ENCODE measurements at places on chromosomes 12 and 14.

- DNase-seq = peak; percentile 85
Observed at GRCh38 chr14:99320105-99320572, 48.1 kb upstream of the BCL11B start.

- no peak for DNase-seq
Observed at GRCh38 chr12:125136702-125137101, 71.5 kb downstream of the AACS start.

- no peak for DNase-seq
Observed at GRCh38 chr14:22252686-22253085, 336.3 kb downstream of the DAD1 start.

- no peak for DNase-seq
Observed at GRCh38 chr14:26719514-26719913, 121.7 kb upstream of the NOVA1 start.

GRCh38 chr14:68834816-68835215 lies 41.9 kb upstream of the ZFP36L1 start:
- DNase-seq = no peak

GRCh38 chr12:64631197-64631596 lies 20.9 kb downstream of the RASSF3 start:
- no peak for DNase-seq

DNA sequence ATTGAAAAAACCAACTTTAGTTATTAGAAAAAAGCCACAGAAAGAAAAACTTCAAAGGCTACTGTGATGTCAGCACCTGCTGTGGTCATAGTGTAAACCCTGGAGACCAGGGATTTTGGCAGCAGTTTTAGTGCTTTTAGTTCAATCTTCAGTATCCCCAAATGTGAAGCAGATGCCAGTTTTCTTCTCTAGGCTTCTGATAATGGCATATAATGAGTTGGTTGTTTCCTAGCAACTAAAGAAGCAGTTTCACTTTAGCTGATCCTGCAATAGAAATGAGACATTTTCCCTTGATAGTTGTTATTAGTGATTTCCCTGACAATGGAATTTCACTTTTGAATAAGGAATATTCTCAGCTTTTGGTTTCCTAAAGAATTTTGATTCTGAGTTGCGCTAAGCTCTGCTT lies 131.2 kb downstream of the NUBPL start:
- no peak for DNase-seq

GRCh38 chr12:30794591-30795409 lies 40.0 kb upstream of the CAPRIN2 start:
- DNase-seq = no peak

GRCh38 chr12:75890660-75891059 lies 140.9 kb downstream of the PHLDA1 start:
- no peak for DNase-seq

GRCh38 chr12:1929985-1930802 lies 11.7 kb upstream of the CACNA2D4 start:
- DNase-seq = no peak

DNA sequence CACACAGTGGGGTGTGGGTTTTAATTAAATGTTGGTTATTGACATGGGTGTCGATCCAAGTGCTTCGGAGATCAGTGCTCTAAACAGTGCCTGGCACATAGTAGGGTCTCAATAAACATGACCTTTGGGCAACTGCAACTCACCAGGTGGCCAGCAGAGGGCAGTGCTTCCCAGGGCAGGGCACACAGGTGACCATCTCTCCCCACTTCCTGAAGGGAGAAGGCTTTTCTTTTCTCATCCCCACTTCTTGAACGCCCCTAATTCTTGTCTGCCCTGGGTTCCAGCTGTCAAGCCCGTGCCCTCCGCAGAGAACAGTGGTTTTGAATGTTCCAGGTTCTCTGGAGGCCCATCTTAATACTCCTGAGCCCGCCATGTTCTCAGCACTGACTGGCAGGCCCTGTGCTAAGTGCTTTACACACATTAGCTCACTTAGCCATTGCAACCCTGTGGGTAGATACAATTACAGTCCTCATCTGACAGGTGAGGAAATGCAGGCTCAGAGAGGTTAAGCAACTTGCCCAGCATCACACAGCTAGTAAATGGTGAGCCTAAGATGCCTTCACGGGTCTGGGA lies 16.3 kb downstream of the RAPGEF3 start:
- DNase-seq = peak; percentile 57

DNA sequence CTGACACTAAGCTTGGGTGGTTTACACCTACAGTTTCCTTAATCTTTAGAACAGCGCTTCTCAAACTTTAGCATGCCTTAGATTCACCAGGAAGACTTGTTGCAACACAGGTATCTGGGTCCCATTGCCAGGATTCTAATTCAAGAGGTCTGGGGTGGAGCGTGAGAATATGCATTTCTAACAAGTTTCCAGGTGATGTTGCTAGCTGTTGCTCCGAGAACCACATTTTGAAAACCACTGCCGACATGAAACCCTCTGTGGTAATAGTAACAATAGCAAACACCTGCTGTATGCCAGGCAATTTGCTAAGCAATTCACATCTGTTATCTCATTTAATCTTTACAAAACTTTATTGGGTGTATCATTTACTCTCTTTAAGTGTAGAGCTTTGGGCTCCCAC lies 58.6 kb downstream of the TRHDE start:
- DNase-seq = no peak

DNA sequence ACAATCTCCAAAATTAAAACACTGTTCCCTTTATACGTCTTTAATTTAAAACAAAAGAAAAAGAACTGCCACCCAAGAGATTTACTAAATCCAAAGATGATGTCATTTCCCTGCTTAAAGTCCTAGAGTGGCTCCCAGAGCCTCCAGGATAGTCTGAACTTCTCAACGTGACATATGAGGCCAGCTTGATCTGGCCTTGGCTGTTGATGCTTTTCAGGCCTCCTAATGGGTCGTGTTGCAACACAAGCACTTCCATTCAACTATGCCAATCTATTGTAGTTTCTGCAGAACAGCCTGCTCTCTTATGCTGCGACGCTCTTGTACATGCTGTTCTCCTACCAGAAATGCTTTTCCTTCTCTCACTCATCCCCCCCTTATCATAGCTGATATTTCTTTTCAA lies 35.7 kb downstream of the LGR5 start:
- DNase-seq = no peak

DNA sequence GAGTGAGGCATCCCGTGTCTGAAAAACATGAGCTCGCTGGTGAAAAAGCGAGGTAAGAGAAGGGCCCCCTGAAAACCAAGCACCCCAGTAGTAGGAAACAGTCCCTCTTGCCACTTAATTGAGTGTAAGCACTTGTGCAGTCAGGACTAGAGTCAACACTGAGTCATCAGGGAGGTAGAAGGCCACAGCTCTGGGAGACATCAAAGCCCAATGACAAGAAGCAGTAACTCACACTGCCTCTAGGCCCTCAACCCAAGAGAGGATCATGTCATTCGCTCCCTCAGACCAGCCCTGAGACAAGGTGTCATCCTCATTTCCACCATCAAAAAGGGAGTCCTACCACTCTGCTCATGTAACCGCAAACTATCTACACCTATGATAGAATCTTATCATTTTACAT lies 17.8 kb downstream of the POMT2 start:
- DNase-seq = peak; percentile 30

- no peak for DNase-seq
Observed at GRCh38 chr14:71932229-71932981, at the start of gene RGS6. TSS of gene RGS6 (plus strand) at chr14:71932429.

- peak; percentile 56 for DNase-seq
Observed at GRCh38 chr12:14769466-14769968, 33.8 kb downstream of the WBP11 start.

- no peak for DNase-seq
Observed at GRCh38 chr12:25985316-25986175, 27.1 kb downstream of the RASSF8 start.

All from CD4-positive, alpha-beta T cell (primary cell).